ENCODE measurements at places on chromosomes 2 and 18. TPM values are rescaled to one million over a fixed set of nuclear protein-coding genes. Genes with fewer than 3 reads are reported as not detected.

- H3K4me1 ChIP-seq = peaks cover 60% of the 10 kb centered on the region
- H3K4me3 ChIP-seq = no peak overlapping the region
- no peaks in the 10 kb centered on the region for H3K27me3 ChIP-seq
- peak overlapping the region; percentile 100 for H3K27ac ChIP-seq
- peak; percentile 49 for DNase-seq
- no peaks in the 10 kb centered on the region for H3K36me3 ChIP-seq
Observed at GRCh38 chr2:237873421-237873831, 14.0 kb downstream of the RAMP1 start.

DNA sequence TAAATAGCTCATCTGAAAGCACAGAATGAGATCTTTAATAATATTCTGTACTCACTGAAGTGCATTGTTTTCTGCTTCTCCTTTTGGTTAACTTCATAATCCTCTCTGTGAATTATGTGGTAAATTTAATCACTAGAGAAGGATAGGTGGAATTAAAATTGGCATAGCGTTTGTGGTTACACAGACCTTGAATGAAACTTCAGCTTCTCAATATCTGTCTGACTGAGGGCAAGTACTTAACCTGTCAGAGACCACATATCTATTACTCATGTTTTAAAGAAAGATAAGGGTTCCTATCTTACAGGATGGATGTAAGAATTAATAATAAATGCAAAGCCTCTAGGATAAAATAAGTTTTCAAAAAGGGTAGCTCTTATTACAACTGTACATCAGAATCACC lies 861.8 kb downstream of the TRIB2 start:
- H3K36me3 ChIP-seq = no peaks in the 10 kb centered on the region
- H3K4me1 ChIP-seq = no peaks in the 10 kb centered on the region
- H3K4me3 ChIP-seq = no peak overlapping the region
- DNase-seq = no peak
- H3K27ac ChIP-seq = no peak overlapping the region

- no peaks in the 10 kb centered on the region for H3K36me3 ChIP-seq
- no peaks in the 10 kb centered on the region for H3K27me3 ChIP-seq
- no peak overlapping the region for H3K4me3 ChIP-seq
- DNase-seq = no peak
- H3K27ac ChIP-seq = no peak overlapping the region
Observed at GRCh38 chr2:208077276-208077675, 47.0 kb downstream of the CRYGD start.

DNA sequence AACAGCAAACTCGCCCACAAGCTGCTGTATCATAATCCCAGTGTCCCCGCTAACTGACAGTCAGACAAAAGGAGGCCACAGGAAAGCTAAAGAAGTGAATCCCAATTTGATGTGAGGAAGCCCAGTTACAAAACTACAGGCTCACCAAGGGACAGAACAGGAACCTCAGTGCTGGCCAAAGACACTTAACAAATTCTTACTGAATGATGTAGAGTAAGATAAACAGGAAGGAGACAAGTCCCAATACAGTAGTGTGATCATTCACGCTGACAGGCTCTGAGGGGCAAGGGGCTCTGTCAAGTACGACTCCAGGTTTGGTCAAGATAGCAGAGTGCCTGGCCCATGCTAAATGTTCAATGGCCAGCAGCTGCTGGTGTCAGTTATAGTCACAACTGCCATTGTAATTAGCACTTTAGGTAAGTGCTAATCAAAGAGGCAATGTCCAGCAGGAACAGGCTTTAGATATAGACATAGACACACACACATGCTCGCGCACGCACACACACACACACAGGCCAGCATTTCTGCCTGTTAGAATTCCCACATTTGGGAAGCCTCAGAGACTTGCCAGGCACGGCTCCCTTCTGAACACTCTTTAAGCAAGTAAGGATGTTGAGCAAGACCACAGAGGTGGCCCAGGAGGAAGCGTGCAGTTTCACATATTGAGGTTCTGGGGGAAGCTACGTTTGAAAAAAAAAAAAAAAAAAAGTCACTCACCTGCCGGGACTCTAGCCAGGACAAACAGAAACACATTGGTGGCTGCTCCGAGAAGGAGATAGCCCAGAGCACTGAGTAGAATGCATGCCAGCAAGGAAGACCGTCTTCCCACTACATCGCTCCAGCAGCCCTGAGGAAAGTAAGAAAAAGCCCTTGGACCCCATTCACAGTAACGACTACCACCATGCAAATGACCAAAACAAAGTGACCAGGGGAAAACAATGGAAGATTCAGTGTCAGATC lies 35.4 kb upstream of the TMEM182 start:
- no peak overlapping the region for H3K27ac ChIP-seq
- no peaks in the 10 kb centered on the region for H3K36me3 ChIP-seq
- H3K4me3 ChIP-seq = no peak overlapping the region
- no peaks in the 10 kb centered on the region for H3K4me1 ChIP-seq
- DNase-seq = no peak

- H3K27ac ChIP-seq = no peak overlapping the region
- no peaks in the 10 kb centered on the region for H3K36me3 ChIP-seq
- no peaks in the 10 kb centered on the region for H3K4me1 ChIP-seq
- DNase-seq = no peak
- H3K27me3 ChIP-seq = no peaks in the 10 kb centered on the region
- H3K4me3 ChIP-seq = no peak overlapping the region
Observed at GRCh38 chr2:78486565-78486964, 538.9 kb upstream of the REG3G start.

- peak; percentile 47 for DNase-seq
- H3K27ac ChIP-seq = peak overlapping the region; percentile 52
- no peaks in the 10 kb centered on the region for H3K27me3 ChIP-seq
- H3K36me3 ChIP-seq = no peaks in the 10 kb centered on the region
Observed at GRCh38 chr2:40639320-40639719, 187.4 kb upstream of the SLC8A1 start.

- no peak overlapping the region for H3K27ac ChIP-seq
- no peaks in the 10 kb centered on the region for H3K4me1 ChIP-seq
- H3K36me3 ChIP-seq = no peaks in the 10 kb centered on the region
- H3K27me3 ChIP-seq = no peaks in the 10 kb centered on the region
- no peak overlapping the region for H3K4me3 ChIP-seq
- no peak for DNase-seq
Observed at GRCh38 chr2:195721042-195721441, 64.0 kb downstream of the SLC39A10 start.

GRCh38 chr2:219592736-219593135 lies 4.9 kb upstream of the STK11IP start:
- no peaks in the 10 kb centered on the region for H3K27me3 ChIP-seq
- H3K4me3 ChIP-seq = no peak overlapping the region
- H3K27ac ChIP-seq = no peak overlapping the region
- H3K36me3 ChIP-seq = no peaks in the 10 kb centered on the region
- H3K4me1 ChIP-seq = no peaks in the 10 kb centered on the region

DNA sequence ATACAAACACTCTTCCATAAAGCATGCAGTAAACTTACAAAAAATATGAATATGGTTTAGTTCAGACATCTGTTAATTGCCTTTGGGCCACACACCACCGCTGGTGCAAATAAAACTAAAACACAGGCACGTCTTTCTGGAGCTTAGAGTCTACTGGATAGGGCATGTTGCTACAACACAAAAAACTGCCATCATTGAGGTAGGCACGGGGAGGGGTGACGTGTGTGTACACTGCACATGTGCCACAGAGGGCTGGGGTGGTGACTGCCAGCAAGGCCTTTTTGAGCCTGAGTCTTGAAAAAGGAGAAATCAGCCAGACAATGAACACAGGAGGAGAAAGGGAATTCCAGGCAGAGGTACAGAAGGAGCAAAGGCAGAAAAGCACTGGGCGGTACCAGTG lies 5.1 kb downstream of the SERPINE2 start:
- H3K4me3 ChIP-seq = no peak overlapping the region
- peaks cover 8% of the 10 kb centered on the region for H3K27me3 ChIP-seq
- H3K36me3 ChIP-seq = no peaks in the 10 kb centered on the region
- no peak for DNase-seq
- no peaks in the 10 kb centered on the region for H3K4me1 ChIP-seq

ASPRV1 gene
- total RNA-seq = not detected

CDCA7 gene
- total RNA-seq = 31.0 TPM

AGXT gene
- not detected for total RNA-seq

CFAP65 gene
- total RNA-seq = 3.5 TPM

CFAP221 gene
- total RNA-seq = 4.4 TPM

TDRD15 gene
- total RNA-seq = under 0.01 TPM

Measured in uterus (tissue), 4 donors.